ENCODE measurements at places on chromosomes 1 and 21.

DNA sequence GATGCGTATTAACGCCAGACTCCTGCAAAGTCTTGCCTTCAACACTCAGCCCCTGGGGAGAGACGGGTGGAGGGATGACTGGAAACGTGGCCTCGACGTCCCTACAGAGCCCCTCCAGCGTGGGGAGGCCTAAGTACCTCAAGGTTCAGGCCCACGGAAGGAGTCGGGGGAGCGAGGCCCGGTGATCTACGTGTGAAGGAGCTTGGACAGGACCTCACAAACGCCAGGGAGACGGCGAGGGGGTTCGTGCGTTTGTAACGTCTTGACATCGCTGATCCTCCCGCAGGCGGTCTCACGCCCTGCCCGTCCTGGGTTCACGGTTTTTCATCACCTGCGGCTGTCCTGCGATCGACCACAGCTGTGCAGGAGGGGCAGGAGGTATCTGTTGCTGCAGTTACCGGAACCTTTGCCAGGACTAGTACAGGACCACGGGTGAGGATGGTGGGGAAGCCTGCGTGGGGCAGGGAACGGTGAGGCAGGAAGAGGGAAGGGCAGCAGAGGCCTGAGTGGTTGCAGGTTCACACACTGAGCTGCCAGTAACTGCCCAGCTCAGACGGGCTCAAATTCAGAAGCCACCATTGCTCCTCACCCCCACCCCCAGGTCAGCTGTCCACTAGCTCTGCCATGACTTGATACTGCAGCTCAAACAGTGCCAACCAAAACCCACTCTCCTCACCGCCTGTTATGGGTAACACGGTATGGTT lies 889 bp upstream of the CCNL2 start:
- no peak for DNase-seq

GRCh38 chr21:45509566-45510465 lies 32.4 kb downstream of the SLC19A1 start:
- no peak for DNase-seq

- no peak for DNase-seq
Measured at GRCh38 chr1:82225421-82226185, 424.9 kb downstream of the ADGRL2 start.

GRCh38 chr1:97332716-97333115 lies 588.1 kb downstream of the DPYD start:
- no peak for DNase-seq

- DNase-seq: no peak
Measured at GRCh38 chr1:65668368-65668767, 124.3 kb upstream of the PDE4B start.

- DNase-seq: no peak
Measured at GRCh38 chr1:4331767-4332163, 322.6 kb upstream of the AJAP1 start.

DNA sequence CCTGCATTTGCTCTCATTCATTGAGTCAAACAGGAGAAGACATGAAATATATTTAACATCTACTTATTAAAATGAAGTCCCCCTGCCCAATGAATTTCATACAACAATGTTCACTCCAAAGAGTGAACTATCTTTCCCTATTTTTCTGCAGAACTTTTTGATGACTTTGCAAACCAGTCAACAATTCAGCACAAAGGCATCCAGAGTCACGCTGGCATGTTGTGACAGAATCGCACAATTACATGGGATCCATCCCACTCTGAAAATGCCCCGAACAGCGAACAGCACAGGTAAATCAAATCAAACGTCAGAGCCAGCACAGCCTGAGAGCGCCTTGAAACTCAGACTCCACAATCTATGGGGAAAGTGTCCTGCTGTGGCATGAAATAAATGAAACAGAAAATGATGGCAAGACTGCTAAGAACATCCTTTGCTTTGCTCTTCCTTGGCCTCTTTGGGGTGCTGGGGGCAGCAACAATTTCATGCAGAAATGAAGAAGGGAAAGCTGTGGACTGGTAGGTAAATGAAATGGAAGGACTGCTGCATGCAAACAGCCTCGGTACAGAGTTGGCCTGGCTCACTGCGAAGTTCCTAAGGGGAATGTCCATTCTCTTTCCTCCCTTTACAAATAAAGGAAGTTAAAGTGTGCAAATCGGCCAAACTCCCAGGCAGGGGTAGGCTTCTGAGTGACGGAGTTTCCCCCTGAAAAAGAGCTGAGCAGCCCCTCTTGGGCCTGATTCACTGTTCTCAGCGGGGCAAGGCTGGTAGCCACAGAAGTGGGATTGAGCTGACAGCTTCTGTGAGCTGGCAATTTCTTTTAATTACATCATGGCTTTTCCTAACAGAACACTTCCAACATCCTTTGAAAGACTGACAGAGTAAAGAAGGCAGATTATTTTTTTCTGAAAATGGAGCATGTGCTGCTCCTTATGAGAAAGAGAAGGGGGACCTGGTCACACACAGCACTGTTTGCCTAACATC lies at the start of gene DNASE2B:
Gene DNASE2B, plus strand, starts transcription at position 310 of the 981 bp plus-strand sequence. Its CDS starts 81 bp downstream, at position 391.
- no peak for DNase-seq

GRCh38 chr1:84083307-84083706 lies 60.8 kb upstream of the PRKACB start:
- DNase-seq: no peak

DNA sequence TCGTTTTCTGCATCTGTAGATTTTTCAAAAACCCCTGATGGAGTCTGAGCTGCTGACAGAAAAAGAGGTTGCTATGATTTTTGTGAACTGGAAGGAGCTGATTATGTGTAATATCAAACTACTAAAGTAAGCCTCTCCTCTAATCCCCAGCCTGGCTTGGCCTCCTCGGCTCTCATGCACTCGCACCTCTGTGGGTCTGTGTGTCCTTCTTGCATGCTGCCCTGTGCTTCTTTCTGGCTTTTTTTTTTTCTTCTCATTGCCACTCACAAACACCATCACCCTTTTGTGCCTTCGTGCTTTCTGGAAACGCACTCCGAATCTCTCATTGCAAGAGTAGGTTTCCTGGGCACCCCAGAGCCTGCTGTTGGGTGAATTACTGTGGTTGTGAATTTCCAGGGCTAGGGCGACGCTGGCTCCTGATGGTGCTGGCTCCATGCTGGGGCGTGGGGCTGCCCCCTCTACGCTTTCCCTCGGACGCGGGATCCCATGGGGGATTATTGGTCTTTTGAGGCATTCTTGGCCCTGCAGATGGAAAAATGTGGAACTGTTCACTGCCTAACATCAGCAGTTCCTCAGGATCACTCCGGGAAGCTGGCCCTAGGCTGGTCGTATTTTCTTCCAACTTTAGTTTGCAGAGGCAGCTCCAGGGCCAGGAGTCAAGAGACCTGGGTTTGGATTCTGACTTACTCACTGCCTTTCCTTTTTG lies 56.8 kb downstream of the ATP5PO start:
- no peak for DNase-seq

- peak; percentile 40 for DNase-seq
Measured at GRCh38 chr1:43545695-43546387, 15.2 kb downstream of the PTPRF start.

GRCh38 chr21:43644609-43645008 lies 14.7 kb downstream of the HSF2BP start:
- DNase-seq: no peak

- no peak for DNase-seq
Measured at GRCh38 chr1:197355248-197355995, 87.4 kb downstream of the CRB1 start.

- no peak for DNase-seq
Measured at GRCh38 chr1:222031318-222031717, 289.4 kb upstream of the DUSP10 start.

DNA sequence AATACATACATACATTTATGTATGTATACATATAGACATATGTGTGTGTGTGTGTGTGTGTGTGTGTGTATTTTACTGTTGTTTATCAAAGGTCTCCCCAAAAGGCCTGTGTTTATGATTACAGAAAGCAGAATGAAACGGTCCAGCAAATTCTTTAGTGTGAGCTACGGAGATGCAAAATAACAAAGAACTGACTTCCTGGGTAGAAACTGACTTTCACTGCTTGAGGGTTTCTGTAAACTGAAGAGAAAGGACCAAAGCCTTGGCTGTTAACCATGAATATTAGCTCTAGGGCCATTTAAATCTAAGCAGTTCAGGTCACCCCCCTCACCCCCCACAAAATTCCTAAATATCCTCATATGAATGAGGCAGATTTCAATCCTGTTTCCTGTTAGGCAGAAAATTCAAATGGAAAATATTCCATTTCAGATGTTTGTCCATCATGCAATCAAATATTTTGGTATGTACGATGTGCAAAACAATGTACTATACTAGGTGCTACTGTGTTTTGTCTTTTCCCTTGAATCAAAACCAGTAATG lies 213.2 kb downstream of the TGFB2 start:
- no peak for DNase-seq

GRCh38 chr1:53934170-53934765 lies 11.2 kb downstream of the IFT25 start:
- DNase-seq: no peak

Data from NCI-H187 treated with DMSO at 0.1 percent for 48 hours (cell line).